T-helper 17 cell (primary cell): ENCODE measurements at places on chromosomes 2 and 18. TPM values are rescaled to one million over a fixed set of nuclear protein-coding genes. Genes with fewer than 3 reads are reported as not detected.

- H3K27me3 ChIP-seq: no peaks in the 10 kb centered on the region
- H3K4me1 ChIP-seq: peaks cover 68% of the 10 kb centered on the region
- peak; percentile 42 for DNase-seq
- H3K27ac ChIP-seq: peak overlapping the region; percentile 98
- H3K4me3 ChIP-seq: peak overlapping the region; percentile 77
- H3K36me3 ChIP-seq: no peaks in the 10 kb centered on the region
Observed at GRCh38 chr2:96962567-96963203, 23.7 kb downstream of the FAM178B start.

- H3K27ac ChIP-seq: no peak overlapping the region
- peaks cover 2% of the 10 kb centered on the region for H3K36me3 ChIP-seq
- H3K4me1 ChIP-seq: no peaks in the 10 kb centered on the region
- no peak overlapping the region for H3K4me3 ChIP-seq
- DNase-seq: no peak
Observed at GRCh38 chr2:241136661-241137260, 12.5 kb downstream of the PASK start.

Gene OTX1
- not detected for total RNA-seq

Gene RGPD8
- total RNA-seq: 60.6 TPM
